LHCN-M2 (cell line): ENCODE measurements at places on chromosomes 7 and 10. TPM values are rescaled to one million over a fixed set of nuclear protein-coding genes. Genes with fewer than 3 reads are reported as not detected.

SLC25A40 gene
- 29.7 and 44.6 TPM in 2 replicates for total RNA-seq

DNA sequence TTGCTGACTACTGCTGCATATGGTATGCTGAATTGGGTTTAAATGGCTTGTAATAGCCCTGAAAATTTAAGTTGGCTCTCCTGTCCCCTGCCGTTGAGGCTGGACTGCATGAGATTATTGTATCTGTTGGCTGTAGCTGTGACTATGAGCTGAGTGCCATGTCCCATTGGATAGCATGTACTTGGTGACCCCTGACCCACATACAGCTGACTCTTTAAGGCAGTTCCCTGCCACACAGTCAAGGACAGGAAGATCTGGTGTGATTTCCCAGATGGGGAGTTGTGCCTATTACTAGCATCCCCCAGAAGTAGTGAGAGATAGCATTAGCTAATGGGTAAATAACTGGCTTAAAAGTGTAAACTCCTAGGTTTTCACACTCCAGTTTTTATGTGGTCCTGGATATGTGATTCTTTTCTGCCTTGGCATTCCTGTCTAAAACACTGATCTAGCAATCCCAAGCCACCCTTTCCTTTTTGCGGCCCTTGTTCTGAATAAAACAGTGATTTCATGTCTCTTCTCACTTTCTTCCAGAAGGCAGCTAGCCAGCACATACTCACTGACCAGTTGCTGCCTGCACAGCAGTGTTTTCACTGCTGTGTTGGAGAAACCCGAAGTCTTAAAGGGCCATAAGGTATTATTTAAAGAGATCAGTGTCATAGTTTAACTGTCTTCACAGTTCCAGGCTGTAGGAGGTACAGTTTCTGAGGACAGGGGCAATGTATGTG is 35.9 kb downstream of the LRRC4 start:
- peak; percentile 66 for DNase-seq

GRCh38 chr7:81280531-81280930 is 361.7 kb upstream of the SEMA3C start:
- no peak for DNase-seq

MBL2 gene
- total RNA-seq = not detected in 2 replicates

DNA sequence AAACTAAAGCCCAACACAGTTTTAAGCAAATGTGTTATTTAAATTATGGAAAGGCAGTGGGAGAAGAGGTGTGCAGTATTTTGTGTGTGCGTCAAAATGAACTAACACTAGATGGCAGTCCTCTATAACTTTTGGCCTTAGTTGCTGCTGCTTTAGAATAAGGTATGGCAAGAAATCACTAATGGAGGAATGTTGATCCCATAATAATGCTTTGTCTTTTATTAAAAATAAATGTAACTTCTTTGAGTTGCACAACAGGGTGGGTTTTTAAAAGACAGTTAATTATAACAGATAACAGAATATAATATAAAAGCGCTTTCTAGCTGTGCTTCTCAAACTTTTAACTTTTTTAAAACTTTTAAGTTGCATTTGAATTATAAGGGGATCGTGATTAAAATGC is 56.4 kb downstream of the BBS9 start:
- peak; percentile 62 for DNase-seq
